Body of pancreas (tissue), 4 donors: ENCODE measurements at places on chromosomes 7 and 10. TPM values are rescaled to one million over a fixed set of nuclear protein-coding genes. Genes with fewer than 3 reads are reported as not detected.

The RAMP3 gene
- total RNA-seq: 23.1 TPM

DNA sequence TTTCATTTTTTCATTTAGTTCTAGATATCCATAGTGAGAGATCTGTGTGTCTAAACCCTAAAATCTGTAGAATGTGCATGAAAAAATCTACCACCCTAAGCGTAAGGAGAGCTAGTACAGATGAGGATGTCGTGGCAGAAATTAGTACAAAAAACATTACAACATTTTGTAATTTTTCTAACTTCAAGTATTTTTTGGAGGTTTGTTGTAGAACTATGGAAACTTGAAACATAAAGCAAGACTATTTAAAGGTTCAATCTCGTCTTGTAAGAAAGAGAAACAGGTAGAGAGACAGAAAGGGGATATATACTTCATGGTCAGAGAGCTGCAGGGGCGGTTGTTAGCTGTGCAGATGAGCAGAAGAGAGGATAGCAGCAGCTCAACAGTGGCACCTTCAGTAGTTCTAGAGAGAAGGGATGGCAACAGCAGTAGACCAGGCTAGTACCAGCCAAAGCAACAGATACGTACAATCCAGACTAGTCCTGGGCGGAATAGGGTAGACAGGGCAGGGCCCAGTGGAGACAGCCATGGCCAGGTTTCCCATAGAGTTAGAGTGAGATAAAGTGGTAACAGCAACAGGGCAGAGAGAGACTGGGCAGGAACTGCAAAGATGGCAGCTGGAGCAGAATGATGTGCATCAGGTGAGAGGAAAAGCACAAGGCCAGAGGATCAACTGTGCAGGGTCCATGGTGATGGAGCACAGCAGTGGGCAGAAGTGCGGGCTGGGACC lies 145.2 kb downstream of the FRMD4A start:
- no peaks in the 10 kb centered on the region for H3K4me1 ChIP-seq
- no peaks in the 10 kb centered on the region for H3K36me3 ChIP-seq
- no peaks in the 10 kb centered on the region for H3K27me3 ChIP-seq
- DNase-seq: no peak

DNA sequence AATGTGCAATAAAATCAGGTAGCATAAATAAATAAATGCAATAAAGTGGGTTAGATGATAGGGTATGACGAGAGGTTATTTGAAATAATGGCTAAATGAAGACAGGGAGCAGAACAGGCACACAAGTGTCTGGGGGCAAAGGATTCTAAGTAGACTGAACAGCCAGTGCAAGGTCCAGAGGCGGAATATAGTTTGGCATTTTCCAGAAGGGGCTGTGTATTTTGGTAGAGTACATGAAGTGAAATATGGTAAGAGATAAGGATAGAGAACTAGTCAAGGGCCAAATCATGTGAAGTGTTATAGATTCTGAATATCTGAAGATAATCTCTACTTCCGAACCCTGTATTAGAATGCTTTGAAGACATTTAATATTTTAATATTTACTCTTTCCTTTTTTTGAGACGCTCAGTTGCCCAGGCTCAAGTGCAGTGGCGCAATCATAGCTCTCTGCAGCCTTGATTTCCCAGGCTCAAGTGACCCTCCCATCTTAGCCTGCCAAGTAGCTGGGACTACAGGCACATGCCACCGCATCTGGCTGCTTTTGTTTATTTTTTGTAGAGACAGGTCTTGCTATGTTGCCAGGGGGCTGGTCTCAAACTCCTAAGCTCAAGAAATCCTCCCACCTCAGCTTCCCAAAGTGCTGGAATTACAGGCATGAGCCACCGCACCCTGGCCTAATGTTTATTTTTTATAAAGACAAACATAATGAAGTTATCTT lies 44.4 kb upstream of the CD36 start:
- H3K4me3 ChIP-seq: no peak overlapping the region
- peaks cover 8% of the 10 kb centered on the region for H3K4me1 ChIP-seq
- DNase-seq: peak; percentile 34
- no peak overlapping the region for H3K27ac ChIP-seq

The ATP5MK gene
- 85.6 TPM for total RNA-seq

The LRRC18 gene
- total RNA-seq: not detected

DNA sequence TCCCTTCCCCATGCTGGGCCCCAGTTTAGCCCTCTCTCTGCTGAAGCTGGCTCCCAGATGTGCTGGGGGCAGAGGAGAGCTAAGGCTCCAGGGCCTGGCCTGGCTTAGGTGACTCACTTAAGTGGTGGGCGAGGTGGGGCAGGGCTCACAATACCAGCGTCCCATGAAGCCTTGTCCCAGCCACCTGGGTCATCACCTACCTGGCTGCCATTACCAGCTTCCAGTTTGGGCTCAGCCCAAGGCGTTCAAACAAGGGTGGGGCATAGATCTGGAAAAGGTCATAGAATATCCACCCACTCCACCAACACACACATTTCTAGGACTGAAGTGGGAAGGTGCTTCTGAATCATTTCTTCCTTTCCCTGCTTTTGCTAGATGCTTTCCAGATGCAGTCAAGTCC lies 8.3 kb downstream of the KAZALD1 start:
- H3K4me1 ChIP-seq: peaks cover 23% of the 10 kb centered on the region
- no peak overlapping the region for H3K27ac ChIP-seq
- H3K36me3 ChIP-seq: no peaks in the 10 kb centered on the region
- H3K4me3 ChIP-seq: no peak overlapping the region
- DNase-seq: no peak

DNA sequence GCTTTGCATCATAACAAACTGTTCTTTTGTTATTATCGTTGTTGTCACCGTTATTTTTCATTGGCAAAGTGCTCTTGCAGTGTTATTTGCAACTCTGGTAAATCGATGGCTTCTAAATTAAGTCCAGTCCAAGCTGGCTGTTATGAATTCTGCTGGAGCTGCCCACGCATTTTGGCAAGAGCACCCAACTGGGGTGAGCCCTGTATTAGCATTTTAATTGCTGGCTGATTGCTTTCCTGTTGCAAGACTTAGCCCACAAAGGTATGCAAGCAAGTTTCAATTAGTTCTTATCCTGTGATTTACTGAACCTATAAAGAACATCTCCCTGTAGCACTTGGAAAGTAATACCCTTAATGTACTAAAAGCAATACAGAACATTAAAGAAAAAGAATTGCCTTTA lies 226.8 kb downstream of the ACTR3B start:
- no peaks in the 10 kb centered on the region for H3K4me1 ChIP-seq
- H3K36me3 ChIP-seq: no peaks in the 10 kb centered on the region
- H3K27me3 ChIP-seq: no peaks in the 10 kb centered on the region

DNA sequence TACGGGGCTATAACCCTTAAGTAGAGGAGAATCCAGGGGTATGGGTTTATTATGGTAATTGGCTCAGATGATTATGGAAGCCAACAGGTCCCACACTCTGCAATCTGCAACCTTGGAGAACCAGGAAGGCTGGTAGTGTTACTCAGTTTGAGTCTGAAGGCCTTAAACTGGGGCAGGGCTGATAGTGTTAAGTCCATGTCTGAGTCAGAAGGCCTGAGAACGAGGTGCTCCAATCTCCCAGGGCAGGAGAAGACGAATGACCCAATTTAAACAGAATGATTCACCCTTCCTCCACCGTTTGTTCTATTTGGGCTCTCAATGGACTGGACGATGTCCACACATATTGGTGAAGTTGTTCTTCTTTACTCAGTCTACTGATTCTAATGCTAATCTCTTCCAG lies 244.5 kb upstream of the PTER start:
- DNase-seq: no peak
- no peaks in the 10 kb centered on the region for H3K36me3 ChIP-seq
- H3K4me1 ChIP-seq: no peaks in the 10 kb centered on the region

GRCh38 chr10:129079705-129080104 lies 387.3 kb upstream of the MGMT start:
- no peak overlapping the region for H3K27ac ChIP-seq
- no peaks in the 10 kb centered on the region for H3K36me3 ChIP-seq
- no peak overlapping the region for H3K4me3 ChIP-seq

DNA sequence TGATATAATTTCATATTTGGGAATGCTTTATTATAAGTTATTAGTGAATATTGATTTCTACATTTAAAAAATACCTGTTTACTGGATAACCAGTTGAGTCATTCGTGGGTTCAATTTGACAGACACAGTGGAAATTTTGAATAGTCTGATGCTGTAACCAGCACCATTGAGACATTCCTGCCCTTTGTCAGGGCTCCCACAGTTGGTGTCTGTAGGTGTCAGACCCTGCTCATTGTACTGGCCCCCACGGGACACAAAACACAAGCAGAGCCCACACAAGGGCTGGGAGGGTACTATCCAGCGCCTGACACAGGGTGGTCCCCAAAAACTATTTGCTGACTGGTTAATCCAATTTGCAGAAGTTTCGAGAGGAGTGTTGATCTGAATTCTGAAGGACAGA lies 35.9 kb downstream of the EEPD1 start:
- H3K4me1 ChIP-seq: peaks cover 10% of the 10 kb centered on the region
- H3K4me3 ChIP-seq: no peak overlapping the region
- H3K27me3 ChIP-seq: no peaks in the 10 kb centered on the region
- no peak overlapping the region for H3K27ac ChIP-seq

GRCh38 chr7:24939416-24939815 lies 40.6 kb downstream of the OSBPL3 start:
- H3K27ac ChIP-seq: no peak overlapping the region
- DNase-seq: no peak
- no peaks in the 10 kb centered on the region for H3K36me3 ChIP-seq
- no peaks in the 10 kb centered on the region for H3K27me3 ChIP-seq

DNA sequence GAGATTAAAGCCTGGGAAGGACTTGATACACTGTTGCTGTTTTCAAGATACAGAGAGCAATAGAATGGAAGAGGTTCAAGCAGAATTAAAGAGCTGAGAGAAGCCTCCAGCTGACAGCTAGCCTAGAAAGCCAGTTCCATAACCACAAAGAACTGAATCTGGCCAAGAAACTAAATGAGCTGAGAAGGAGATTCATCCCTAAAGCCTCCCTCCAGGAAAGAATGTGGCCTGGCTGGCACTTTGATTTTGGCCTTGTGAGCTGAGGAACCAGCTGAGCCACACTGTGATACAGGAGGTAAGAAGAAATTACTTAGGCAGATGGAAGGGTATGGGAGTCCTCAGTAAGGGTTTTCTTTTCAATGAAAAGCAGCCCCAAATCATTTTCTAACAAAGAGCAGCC lies 324.1 kb downstream of the PHF14 start:
- H3K4me3 ChIP-seq: no peak overlapping the region
- no peaks in the 10 kb centered on the region for H3K27me3 ChIP-seq
- H3K36me3 ChIP-seq: no peaks in the 10 kb centered on the region
- no peak overlapping the region for H3K27ac ChIP-seq

- no peak for DNase-seq
- no peak overlapping the region for H3K4me3 ChIP-seq
- H3K4me1 ChIP-seq: no peaks in the 10 kb centered on the region
- no peaks in the 10 kb centered on the region for H3K36me3 ChIP-seq
- H3K27ac ChIP-seq: no peak overlapping the region
Measured at GRCh38 chr10:17479822-17480221, 25.4 kb upstream of the ST8SIA6 start.

DNA sequence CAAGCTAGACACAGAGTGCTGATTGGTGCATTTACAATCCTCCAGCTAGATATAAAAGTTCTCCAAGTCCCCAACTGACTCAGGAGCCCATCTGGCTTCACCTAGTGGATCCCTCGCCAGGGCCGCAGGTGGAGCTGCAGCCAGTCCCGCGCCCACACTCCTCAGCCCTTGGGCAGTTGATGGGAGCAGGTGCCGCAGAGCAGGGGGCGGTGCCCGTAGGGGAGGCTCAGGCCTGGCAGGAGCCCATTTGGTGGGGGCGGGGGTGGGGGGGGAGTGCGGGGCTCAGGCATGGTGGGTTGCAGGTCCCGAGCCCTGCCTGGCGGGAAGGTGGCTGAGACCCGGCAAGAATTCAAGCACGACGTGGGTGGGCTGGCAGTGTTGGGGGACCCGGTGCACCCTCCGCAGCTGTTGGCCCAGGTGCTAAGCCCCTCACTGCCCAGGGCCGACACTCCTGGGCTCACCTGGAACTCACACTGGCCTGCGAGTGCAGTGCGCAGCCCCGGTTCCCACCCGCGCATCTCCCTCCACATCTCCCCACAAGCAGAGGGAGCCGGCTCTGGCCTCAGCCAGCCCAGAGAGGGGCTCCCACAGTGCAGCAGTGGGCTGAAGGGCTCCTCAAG lies 101.7 kb downstream of the ZNF438 start:
- H3K36me3 ChIP-seq: no peaks in the 10 kb centered on the region
- H3K27me3 ChIP-seq: no peaks in the 10 kb centered on the region
- no peak for DNase-seq
- H3K4me3 ChIP-seq: no peak overlapping the region
- H3K4me1 ChIP-seq: no peaks in the 10 kb centered on the region

- H3K27me3 ChIP-seq: no peaks in the 10 kb centered on the region
- H3K4me1 ChIP-seq: no peaks in the 10 kb centered on the region
- DNase-seq: no peak
- H3K36me3 ChIP-seq: no peaks in the 10 kb centered on the region
Measured at GRCh38 chr7:126339813-126340212, 912.9 kb downstream of the GRM8 start.

- peaks cover 17% of the 10 kb centered on the region for H3K4me1 ChIP-seq
- no peaks in the 10 kb centered on the region for H3K27me3 ChIP-seq
- H3K36me3 ChIP-seq: no peaks in the 10 kb centered on the region
- H3K27ac ChIP-seq: no peak overlapping the region
- DNase-seq: no peak
Measured at GRCh38 chr10:119353421-119353820, 146.1 kb downstream of the GRK5 start.

GRCh38 chr7:77587272-77587671 lies 50.2 kb downstream of the PTPN12 start:
- no peak overlapping the region for H3K4me3 ChIP-seq
- no peak for DNase-seq
- H3K36me3 ChIP-seq: no peaks in the 10 kb centered on the region
- no peak overlapping the region for H3K27ac ChIP-seq
- no peaks in the 10 kb centered on the region for H3K4me1 ChIP-seq

DNA sequence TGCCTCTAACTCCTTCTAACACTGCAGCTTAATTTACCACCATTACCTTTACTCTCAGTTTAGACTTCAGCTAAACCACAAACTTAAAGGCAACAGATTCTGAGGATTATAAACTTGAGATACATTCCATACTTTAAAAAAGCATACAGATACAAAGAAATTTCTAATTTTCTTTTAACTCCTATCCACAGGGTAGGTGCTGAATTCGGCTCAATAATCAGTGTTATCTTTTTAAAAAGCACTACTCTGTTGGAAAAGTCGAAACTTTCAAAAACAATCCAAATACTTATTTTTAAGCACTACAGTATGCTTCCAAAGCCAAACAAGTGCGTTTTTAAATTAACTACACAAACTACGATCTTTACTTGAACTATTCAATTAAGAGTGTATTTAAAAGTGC lies 1.0 kb downstream of the SMNDC1 start:
- no peaks in the 10 kb centered on the region for H3K27me3 ChIP-seq
- no peak overlapping the region for H3K27ac ChIP-seq
- no peak for DNase-seq
- H3K36me3 ChIP-seq: peaks cover 6% of the 10 kb centered on the region

The INMT gene
- 30.4 TPM for total RNA-seq

- H3K27me3 ChIP-seq: no peaks in the 10 kb centered on the region
- H3K27ac ChIP-seq: no peak overlapping the region
- H3K4me3 ChIP-seq: no peak overlapping the region
- no peak for DNase-seq
Measured at GRCh38 chr10:17122726-17123661, 6.6 kb downstream of the CUBN start.

GRCh38 chr10:121696854-121697253 lies 98.6 kb upstream of the FGFR2 start:
- H3K4me1 ChIP-seq: no peaks in the 10 kb centered on the region
- DNase-seq: no peak
- no peaks in the 10 kb centered on the region for H3K27me3 ChIP-seq
- no peaks in the 10 kb centered on the region for H3K36me3 ChIP-seq
- no peak overlapping the region for H3K27ac ChIP-seq
- H3K4me3 ChIP-seq: no peak overlapping the region

- H3K4me3 ChIP-seq: no peak overlapping the region
- H3K4me1 ChIP-seq: no peaks in the 10 kb centered on the region
- no peak for DNase-seq
- H3K27me3 ChIP-seq: no peaks in the 10 kb centered on the region
Measured at GRCh38 chr7:77525231-77525630, 11.9 kb upstream of the PTPN12 start.
